ENCODE measurements at places on chromosomes 7 and 10.
A peak's percentile ranks its signal among the peaks of the same experiment; 100 is the strongest.

- DNase-seq, result no peak
Observed at GRCh38 chr10:1736972-1737221, 428 bp downstream of the ADARB2 start.

- DNase-seq, result no peak
Observed at GRCh38 chr7:119964788-119965542, 308.0 kb upstream of the KCND2 start.

DNA sequence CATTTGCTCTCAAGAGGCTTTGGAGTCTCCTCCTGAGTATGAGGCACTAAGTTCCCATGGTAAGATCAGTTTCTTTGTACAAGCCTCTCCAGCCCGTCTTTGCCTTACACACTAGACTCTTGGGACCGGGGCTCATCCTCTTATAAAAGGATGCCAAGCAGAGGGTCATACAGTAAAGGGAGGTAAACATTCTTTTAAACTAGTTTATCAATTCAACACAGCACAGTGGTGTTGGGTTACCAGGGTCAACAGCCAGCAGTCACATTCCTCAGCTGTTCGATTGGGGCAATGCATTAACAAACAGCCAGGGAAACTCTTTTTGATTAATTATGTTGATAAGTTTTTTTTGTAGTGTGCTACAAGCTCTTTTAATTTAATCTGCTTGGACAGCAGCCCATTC is 37.8 kb downstream of the HHEX start:
- DNase-seq, result no peak

- no peak for DNase-seq
Observed at GRCh38 chr7:71659622-71660021, 527.7 kb downstream of the GALNT17 start.

DNA sequence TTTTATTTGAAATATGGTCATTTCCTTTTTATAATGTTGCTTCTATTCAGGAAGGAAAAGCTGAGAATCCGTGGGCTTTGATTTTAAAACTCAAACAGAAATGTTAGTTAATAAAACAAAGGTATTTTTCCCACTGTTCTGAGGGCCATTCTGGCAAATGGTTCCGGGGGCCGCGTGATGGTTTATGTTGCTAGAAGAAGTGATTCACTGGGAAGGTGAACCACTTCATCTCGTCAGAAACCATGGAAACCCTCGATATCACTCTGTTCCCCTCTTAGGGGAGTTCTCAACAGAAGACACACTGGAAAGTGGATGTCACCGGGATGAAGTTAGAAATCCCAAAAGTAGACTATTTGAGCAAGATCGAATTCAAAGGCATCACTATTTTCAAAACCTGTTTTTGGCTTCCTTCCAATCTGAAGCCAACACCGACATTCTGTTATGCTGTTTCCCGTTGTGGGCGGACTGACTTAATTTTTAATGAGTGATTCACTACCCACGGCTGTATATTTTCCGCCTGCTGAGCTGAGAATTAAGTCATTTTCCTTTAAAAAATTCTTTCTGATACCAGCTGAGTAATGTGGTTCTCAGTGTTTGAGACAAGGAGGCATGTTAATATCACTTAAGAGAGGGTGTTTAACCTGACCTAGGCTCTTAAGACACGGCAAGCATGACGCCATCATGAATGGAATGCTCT is 84.1 kb downstream of the PTPRE start:
- DNase-seq, result no peak

DNA sequence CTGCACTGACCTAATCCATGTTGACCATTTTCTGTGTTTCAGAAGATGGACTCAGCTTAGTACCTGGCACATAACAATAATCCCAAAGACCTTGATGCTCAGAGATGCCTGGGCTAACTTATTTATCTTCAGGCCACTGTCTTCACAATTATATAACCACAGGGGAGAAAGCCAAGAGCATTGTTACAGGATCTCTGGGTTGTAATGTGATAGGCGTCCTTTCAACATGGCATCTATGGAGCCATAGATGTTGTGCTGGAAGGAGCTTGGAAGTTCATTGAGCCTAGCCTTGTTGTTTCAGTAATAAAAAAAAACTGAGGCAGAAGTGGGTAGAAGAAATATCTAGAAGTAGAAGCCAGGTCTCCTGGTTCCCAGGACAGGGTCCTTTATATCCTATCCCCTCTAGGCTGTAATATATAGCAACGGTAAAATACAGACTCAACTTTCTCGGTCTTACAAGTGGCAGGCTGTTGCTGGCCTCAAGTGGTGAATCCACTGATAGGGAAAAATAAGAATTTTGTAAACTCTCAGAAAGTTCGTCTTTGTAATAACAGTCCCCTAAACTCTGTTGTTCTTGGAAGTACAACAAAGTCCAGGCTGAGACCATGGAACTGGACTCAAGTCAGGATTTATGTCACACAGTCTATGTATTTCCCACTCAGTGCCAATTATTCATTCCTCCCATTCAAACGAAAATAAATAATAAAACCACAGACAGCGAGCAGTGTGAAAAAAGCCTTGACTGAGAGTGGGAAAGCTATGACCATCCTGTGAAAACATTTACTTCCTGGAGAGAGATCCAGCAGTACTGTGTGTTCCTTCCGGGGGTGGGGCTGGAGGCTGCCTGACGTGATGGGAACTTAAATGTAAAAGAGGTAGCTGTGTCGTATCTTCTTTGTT is 277.6 kb downstream of the REEP3 start:
- DNase-seq, result no peak

DNA sequence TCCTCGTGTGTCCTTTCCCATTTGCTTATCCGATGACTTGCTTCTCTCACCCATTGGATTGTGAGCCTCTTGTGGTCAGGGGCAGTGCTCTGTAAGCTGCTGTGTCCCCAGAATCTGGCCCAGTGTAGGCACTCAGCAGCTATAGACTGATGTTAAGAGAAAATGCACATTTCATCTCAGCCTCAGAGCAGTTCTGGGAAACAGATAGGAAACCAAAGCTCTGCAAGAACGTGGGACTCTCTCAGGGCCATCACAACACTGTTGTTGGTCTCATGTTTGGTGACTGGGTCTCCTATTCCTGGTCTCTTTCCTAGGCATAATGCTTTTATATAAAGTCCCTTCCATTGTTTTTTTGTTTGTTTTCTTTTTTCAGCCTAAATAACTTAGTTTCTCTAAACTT is 141.2 kb downstream of the ST7 start:
- no peak for DNase-seq

- no peak for DNase-seq
Observed at GRCh38 chr7:26457696-26458327, 166.2 kb downstream of the SNX10 start.

DNA sequence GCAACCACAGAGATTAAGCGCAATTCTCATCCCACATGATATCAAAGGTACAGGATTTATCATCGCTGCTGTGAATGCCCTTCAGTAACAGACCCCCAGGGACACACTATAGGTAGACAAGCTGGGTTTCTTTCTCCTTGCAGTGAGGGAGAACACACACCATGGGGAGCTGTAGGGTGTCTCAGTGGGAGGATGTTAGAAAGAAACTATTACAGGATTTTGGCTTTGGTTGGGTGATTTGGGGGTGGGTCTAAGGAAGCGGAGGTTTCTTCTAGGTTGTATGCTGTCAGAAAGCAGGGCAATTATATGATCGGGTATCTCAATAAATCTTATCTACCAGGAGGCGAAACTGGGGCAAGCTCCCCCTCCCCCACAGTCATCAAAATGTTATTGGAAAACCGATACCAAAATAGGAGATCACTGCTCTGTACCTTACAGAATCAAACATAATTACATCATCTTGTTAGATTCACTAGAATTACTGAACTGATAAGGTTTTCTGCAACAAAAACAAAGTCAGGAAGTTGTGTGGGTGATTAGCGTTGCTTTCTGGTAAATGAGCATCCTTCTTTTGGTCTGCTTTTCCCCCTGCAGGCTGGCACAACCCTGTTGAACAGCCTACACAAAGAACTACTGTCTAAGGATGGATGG is 209.7 kb downstream of the TEX36 start:
- DNase-seq, result no peak

- peak; percentile 88 for DNase-seq
Observed at GRCh38 chr7:155227788-155228458, 69.8 kb upstream of the INSIG1 start.

GRCh38 chr7:2353936-2354185 is 766 bp upstream of the EIF3B start:
- DNase-seq, result peak; percentile 97

DNA sequence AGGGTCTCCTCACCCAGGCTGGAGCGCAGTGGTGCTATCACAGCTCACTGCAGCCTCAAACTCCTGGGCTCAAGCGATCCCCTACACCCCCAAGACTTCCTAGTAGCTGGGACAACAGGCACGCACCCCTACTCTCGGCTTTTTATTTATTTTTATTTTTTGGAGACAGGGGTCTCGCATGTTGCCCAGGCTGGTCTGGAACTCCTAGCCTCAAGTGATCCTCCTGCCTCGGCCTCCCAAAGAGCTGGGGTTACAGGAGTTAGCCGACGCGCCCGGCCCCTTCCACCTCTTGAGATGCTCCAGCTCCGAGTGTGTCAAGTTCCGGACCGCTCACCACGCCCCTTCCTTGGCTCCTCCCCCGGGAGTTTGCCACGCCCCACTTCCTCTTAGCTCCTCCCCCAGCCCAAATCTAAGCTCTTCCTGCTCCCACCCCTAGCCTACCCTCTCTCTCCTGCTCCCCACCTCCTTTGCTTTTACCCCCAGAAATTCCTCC is 6.3 kb downstream of the NAT16 start:
- DNase-seq, result peak; percentile 96

GRCh38 chr7:20839196-20839735 is 52.6 kb upstream of the SP8 start:
- no peak for DNase-seq

DNA sequence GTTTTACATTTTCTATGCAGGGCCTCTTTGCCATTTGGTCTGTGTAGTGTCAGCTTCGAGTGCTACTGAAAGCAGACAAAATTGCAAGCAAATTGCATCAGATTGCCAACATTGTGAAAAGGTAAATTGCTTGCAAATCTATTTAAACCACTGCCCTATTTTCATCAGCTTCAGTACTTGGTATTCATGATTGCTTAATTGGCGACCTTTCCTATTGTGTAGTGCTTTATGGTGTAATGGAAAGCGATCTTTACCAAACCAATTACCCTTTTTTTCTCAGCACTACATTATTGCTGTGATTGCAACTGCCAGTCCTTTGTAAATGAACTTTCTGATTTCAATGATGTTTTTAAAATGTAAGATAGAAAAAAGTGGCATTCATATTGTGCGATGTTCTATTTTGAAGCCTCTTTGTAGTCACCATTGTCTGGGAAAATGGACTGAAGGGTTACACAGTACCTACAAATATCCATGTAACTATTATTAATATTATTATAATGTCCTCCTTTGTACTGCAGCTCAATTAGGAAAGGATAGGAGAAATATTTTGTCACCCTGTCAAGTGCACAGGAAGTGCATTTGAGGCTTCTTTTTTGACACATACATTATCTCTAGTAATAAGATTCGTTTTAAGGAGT is 177.7 kb upstream of the SP8 start:
- DNase-seq, result no peak

DNA sequence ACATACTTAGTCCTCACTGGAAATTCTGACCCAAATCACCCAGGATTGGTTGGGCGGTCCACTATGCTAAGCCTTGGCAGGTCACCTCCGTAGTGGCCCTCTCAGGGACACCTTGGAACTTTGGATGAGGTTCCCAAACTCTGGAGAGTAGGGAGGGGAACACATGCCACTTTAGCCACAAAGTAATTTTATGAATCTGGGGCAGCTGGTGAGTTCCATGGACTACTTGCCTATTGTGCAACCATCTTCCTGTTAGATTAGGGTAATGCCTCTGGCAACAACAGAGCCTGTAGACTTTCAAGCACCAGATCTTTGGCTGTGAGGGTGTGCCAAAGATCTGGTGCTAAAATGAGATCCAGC is 77.7 kb downstream of the ITGB8 start:
- DNase-seq, result no peak

DNA sequence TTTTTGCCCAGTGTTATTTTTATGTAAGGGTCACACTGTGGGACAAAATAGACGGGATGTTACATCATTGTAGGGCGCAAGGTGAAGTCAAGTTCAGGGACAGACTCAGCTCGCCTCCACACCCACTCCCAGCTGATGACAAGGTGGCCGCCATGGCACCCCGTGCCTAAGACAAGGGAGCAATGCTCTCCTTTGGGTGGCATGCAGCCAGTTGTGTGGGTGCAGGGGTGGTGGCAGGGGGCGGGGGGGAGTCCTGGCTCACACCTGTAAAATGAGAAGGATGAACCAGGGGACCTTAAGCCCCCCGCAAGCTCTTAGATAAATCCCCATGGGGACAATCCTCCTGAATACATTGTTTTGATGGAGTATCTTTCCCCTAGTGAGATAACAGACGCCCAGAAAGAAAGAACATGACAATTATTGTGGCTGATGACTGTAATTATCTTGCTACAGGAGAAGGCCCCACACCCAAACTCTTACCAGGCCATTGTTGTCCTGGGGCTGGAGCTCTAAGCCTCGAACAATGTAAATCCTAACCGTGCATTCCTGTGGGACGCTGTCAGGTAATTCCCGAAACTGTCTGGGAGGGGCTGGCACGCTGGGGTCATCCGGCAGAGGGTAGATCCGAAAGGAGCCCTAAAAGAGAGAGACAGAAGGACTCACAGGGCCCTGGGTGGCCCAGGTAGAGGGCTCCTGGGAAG is 148.7 kb downstream of the MYOF start:
- DNase-seq, result peak; percentile 86

- DNase-seq, result no peak
Observed at GRCh38 chr7:24902276-24902675, 77.7 kb downstream of the OSBPL3 start.

GRCh38 chr7:150755473-150756099 is 18.4 kb downstream of the GIMAP5 start:
- DNase-seq, result no peak

DNA sequence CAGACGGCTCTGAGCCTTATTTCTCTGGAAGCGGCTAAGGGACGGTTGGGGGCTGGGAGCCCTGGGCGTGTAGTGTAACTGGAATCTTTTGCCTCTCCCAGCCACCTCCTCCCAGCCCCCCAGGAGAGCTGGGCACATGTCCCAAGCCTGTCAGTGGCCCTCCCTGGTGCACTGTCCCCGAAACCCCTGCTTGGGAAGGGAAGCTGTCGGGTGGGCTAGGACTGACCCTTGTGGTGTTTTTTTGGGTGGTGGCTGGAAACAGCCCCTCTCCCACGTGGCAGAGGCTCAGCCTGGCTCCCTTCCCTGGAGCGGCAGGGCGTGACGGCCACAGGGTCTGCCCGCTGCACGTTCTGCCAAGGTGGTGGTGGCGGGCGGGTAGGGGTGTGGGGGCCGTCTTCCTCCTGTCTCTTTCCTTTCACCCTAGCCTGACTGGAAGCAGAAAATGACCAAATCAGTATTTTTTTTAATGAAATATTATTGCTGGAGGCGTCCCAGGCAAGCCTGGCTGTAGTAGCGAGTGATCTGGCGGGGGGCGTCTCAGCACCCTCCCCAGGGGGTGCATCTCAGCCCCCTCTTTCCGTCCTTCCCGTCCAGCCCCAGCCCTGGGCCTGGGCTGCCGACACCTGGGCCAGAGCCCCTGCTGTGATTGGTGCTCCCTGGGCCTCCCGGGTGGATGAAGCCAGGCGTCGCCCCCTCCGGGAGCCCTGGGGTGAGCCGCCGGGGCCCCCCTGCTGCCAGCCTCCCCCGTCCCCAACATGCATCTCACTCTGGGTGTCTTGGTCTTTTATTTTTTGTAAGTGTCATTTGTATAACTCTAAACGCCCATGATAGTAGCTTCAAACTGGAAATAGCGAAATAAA is 175.5 kb downstream of the RNF216 start:
- peak; percentile 48 for DNase-seq

All from H7 (cell line).